Activated CD8-positive, alpha-beta T cell treated with anti-CD3 and anti-CD28 coated beads, Interleukin-2, amount 10 ng/mL, durations not matched to agents 7 days and 5 days (primary cell): ENCODE measurements at places on chromosomes 3 and 15.
A peak's percentile ranks its signal among the peaks of the same experiment; 100 is the strongest.

DNA sequence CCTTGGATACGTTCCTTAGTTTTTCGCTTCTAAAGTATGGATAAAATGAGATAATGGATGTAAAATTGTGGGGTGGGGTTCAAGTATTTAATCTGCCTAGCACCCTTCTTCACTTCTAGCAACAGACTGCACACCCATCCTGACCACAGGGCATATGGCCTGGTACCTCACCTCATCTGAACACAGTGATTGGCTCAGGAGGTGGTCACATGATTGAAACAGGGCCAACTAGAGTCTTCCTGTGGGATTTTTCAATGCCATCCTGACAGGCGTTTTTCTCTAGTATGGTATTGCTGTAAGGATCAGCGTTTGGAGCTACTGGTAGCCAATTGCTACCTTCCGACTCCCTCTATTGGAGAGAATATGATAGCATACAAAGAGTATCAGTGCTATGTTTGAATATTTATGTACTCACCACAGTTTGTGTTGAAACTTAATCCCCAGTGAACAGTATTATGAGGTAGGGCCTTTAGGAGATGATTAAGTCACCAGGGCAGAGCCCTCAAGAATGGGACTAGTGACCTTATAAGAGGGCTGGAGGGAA, 172.2 kb downstream of the PPM1L start:
- H3K27ac ChIP-seq: no peak overlapping the region
- H3K36me3 ChIP-seq: no peaks in the 10 kb centered on the region

DNA sequence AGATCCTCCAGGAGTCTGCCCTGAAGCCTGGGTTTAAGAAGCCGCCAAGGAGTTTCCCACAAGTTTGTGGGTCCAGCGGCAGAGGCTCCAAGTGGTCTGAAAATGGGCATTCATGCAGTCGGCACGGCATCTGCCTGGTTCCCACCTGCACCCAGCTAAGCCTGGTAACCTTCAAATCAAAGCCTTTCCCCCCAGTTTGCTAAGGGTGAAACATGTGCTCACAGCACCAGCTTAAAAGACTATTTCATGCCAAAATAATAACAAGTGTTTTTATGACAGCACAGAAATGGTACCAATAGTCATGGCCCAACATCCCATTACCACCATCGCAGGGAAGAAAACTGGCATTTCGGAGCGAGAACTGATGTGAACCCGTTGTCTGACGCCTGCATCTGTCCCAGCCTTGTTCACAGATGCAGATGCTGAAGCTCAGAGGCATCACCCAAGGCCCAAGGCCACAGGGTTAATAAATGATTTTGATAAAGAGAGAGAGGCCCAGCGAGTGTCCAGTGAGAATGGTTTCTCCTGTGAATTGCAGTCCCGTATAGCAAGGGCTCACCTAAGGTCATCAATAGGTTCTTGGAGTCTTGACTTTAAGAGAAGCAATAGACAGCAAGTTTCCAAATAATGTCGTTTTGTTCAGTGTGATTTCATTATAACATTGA, 188.0 kb upstream of the TPM1 start:
- DNase-seq: no peak
- peaks cover 9% of the 10 kb centered on the region for H3K27me3 ChIP-seq
- no peak overlapping the region for H3K27ac ChIP-seq
- H3K4me1 ChIP-seq: peaks cover 6% of the 10 kb centered on the region
- H3K36me3 ChIP-seq: no peaks in the 10 kb centered on the region

GRCh38 chr3:129435367-129435766, 4.4 kb downstream of the MBD4 start:
- peaks cover 73% of the 10 kb centered on the region for H3K36me3 ChIP-seq
- no peak for DNase-seq
- H3K4me1 ChIP-seq: peaks cover 70% of the 10 kb centered on the region
- no peak overlapping the region for H3K4me3 ChIP-seq
- H3K27ac ChIP-seq: no peak overlapping the region
- H3K27me3 ChIP-seq: no peaks in the 10 kb centered on the region

DNA sequence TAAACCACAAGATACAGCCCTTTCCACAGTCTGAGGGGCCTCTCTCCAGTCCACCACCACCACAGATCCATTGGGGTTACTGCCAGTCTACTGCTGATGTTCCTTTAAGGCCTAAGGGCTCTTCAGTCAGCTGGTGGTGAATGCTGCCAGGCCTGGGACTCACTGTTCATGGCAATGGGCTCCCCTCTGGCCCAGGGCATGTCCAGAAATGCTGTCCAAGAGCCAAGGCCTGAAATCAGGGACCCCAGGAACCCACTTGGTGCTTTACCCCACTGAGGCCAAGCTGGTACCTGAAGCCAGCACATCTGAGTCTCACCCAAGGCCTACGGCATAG, 128.6 kb upstream of the CBLB start:
- no peak overlapping the region for H3K4me3 ChIP-seq
- H3K36me3 ChIP-seq: peaks cover 31% of the 10 kb centered on the region
- DNase-seq: no peak
- no peak overlapping the region for H3K27ac ChIP-seq

GRCh38 chr3:36969540-36970432, 23.1 kb downstream of the EPM2AIP1 start:
- H3K4me1 ChIP-seq: peaks cover 37% of the 10 kb centered on the region
- no peak overlapping the region for H3K4me3 ChIP-seq
- H3K27ac ChIP-seq: peak overlapping the region; percentile 64
- no peaks in the 10 kb centered on the region for H3K27me3 ChIP-seq
- DNase-seq: peak; percentile 69
- H3K36me3 ChIP-seq: peaks cover 9% of the 10 kb centered on the region

DNA sequence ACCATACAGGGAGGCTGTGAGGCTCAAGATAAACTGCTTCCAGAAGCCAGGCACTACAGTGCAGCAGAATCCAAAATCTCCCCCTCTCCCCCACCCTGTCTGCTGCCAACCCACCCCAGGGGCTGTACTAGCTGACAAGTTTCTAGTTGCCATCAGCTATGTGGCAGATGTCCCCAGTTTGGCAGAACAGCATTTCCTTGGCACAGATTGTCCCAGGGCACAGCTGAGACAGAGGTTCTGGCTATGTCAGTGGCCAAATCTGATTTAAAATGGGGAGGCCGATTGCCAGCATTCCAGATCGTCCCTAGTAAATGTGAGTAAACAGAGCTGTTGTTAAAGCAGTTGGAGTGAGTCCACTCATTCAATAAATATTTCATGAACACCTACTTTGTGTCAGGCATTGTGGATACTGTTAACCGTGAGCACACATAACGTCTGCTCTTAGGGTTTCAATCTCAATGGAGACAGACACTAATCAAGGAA, 28.0 kb upstream of the CCDC174 start:
- no peak overlapping the region for H3K27ac ChIP-seq
- H3K27me3 ChIP-seq: peaks cover 13% of the 10 kb centered on the region
- H3K36me3 ChIP-seq: no peaks in the 10 kb centered on the region
- no peak for DNase-seq

DNA sequence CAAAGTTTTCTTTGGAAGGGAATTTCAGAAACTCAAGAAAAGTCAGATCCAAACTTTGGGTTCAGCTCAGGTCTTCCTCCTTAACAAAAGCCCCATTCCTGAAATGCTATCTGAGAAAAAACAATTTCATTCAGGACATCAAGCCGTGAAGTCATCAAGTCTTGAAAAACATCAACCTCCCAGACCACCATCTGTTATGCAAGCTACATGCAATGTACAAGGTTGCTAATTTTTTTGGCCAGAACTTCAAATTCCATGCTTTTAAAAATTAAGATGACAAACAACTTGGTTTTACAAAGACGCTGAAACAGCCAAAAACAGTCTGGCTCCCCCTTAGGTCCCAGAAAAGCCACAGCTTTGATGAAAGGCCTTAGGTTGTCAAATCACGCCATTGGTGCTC, 53.9 kb upstream of the WNT5A start:
- H3K4me3 ChIP-seq: no peak overlapping the region
- H3K36me3 ChIP-seq: no peaks in the 10 kb centered on the region
- H3K27me3 ChIP-seq: no peaks in the 10 kb centered on the region
- DNase-seq: no peak
- no peak overlapping the region for H3K27ac ChIP-seq

GRCh38 chr3:150503402-150504099, 42.7 kb downstream of the SERP1 start:
- H3K27me3 ChIP-seq: peaks cover 16% of the 10 kb centered on the region
- no peak overlapping the region for H3K27ac ChIP-seq
- H3K36me3 ChIP-seq: peaks cover 1% of the 10 kb centered on the region
- no peaks in the 10 kb centered on the region for H3K4me1 ChIP-seq

DNA sequence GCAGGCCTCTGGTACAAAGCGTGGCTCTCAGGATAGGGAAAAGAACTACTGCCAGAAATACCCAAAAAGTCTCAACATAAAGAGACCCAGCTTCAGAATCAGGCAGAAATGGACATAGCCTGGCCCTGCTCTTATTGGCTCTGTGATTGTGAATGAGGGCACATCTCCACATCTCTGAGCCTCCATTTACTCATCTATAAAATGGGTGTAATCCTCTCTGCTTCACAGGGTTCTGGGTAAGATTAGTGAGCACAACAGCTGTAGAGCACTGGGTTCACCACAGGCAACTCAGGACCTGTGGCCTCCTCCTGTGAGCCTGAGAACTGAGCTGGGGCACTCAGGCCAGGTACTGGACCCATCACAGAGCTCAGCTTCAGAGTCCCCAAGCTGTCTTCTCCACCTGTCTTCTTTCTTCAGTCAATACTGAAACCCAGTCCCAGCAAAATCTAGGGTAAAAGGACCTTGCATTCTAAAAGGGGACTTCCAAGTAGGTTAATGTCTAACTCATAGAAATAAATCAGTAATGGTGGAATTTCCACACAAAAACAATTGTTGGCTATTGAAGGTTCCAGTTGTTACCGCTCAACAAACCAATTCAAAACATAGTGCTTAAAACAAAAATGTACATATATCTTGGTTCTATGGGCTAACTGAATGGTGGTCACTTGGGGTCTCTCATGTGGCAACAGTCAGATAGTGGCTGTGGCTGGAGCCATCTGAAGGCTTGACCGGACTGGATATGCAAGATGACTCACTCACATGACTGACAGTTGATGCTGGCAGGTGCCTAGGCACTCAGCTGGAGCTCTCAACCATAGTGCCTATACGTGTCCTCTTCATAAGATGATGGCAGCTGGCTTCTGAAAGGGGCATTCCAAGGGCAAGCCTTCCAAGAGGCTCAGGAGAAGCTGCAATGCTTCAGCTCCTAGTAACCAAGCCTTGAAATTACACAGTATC, 47.3 kb downstream of the TRIM42 start:
- no peak overlapping the region for H3K27ac ChIP-seq
- H3K4me3 ChIP-seq: no peak overlapping the region
- peaks cover 2% of the 10 kb centered on the region for H3K27me3 ChIP-seq
- H3K4me1 ChIP-seq: peaks cover 16% of the 10 kb centered on the region

DNA sequence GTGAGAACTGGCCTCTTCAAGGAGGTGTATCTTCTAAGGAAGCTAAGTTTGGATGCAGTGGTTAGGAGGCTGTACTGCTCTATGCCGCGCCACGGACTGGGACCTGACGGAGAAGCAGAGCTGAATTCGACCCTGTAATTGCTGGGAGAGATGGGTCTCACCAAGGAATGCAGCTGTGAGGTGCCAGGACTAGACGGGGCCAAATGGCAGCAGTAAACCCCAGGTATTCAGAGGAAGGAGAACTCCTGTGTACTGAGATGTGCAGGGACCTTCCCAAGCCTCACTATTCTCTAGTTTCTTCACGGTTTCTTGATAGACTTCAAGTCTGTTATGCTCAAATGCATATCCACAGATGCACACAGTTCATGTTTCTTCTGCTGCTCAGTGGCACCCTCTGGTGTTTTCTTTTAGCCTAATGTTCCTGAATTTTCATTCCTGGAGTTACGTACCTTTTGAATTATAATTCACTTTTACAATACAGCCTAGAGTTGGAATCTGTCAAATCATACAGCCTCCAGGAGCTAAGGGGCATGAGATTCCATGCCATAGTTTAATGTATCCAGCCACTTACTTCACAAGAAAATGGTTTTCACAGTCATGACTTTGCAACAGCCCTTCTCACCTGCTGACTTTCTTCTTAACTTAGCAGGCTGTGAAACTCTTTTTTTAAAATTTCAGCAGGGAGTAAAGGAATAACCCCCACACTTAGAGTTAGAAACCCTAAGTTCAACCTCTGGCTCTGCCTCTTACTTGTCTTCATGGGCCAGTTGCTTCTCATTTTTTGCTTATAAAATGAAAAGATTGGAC, 61.8 kb downstream of the GLDN start:
- no peaks in the 10 kb centered on the region for H3K4me1 ChIP-seq
- no peaks in the 10 kb centered on the region for H3K36me3 ChIP-seq

- no peaks in the 10 kb centered on the region for H3K27me3 ChIP-seq
- no peaks in the 10 kb centered on the region for H3K36me3 ChIP-seq
- no peak overlapping the region for H3K27ac ChIP-seq
- DNase-seq: no peak
- no peak overlapping the region for H3K4me3 ChIP-seq
- H3K4me1 ChIP-seq: no peaks in the 10 kb centered on the region
Observed at GRCh38 chr3:102791641-102792589, 357.1 kb downstream of the ZPLD1 start.

- no peaks in the 10 kb centered on the region for H3K36me3 ChIP-seq
- H3K27me3 ChIP-seq: peaks cover 14% of the 10 kb centered on the region
- H3K27ac ChIP-seq: no peak overlapping the region
- H3K4me1 ChIP-seq: no peaks in the 10 kb centered on the region
- DNase-seq: no peak
Observed at GRCh38 chr3:171802590-171802956, 7.7 kb downstream of the PLD1 start.

- peaks cover 2% of the 10 kb centered on the region for H3K4me1 ChIP-seq
- no peak for DNase-seq
- H3K4me3 ChIP-seq: no peak overlapping the region
- H3K27ac ChIP-seq: no peak overlapping the region
Observed at GRCh38 chr3:150867434-150867833, 37.8 kb downstream of the MINDY4B start.

GRCh38 chr15:85388566-85389305, 8.3 kb downstream of the AKAP13 start:
- DNase-seq: no peak
- peaks cover 7% of the 10 kb centered on the region for H3K36me3 ChIP-seq
- no peak overlapping the region for H3K4me3 ChIP-seq
- no peaks in the 10 kb centered on the region for H3K27me3 ChIP-seq
- no peak overlapping the region for H3K27ac ChIP-seq

- no peaks in the 10 kb centered on the region for H3K36me3 ChIP-seq
- H3K27me3 ChIP-seq: peaks cover 13% of the 10 kb centered on the region
- H3K4me1 ChIP-seq: peaks cover 22% of the 10 kb centered on the region
- H3K4me3 ChIP-seq: no peak overlapping the region
- H3K27ac ChIP-seq: no peak overlapping the region
Observed at GRCh38 chr3:184780981-184781515, 30.9 kb upstream of the VPS8 start.

DNA sequence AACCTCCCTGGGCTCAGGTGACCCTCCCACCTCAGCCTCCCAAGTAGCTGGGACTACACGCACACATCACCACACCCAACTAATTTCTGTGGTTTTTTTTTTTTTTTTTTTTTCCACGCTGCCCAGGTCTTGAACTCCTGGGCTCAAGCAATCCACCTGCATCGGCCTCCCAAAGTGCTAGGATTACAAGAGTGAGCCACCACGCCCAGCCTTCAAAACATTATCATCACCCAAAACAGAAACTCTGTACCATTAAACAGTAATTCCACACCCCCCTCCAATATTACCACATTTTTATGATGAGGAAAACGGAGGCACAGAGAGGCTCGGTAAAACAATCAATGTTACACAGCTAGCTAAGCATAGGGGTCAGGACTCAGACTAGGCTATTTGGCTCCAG, 4.0 kb downstream of the IMP3 start:
- no peak overlapping the region for H3K4me3 ChIP-seq
- peaks cover 26% of the 10 kb centered on the region for H3K36me3 ChIP-seq
- H3K4me1 ChIP-seq: peaks cover 29% of the 10 kb centered on the region
- H3K27me3 ChIP-seq: no peaks in the 10 kb centered on the region
- no peak for DNase-seq

- peaks cover 12% of the 10 kb centered on the region for H3K27me3 ChIP-seq
- no peak overlapping the region for H3K27ac ChIP-seq
- H3K4me1 ChIP-seq: peaks cover 4% of the 10 kb centered on the region
- DNase-seq: no peak
- no peaks in the 10 kb centered on the region for H3K36me3 ChIP-seq
Observed at GRCh38 chr3:108473711-108474110, 36.7 kb downstream of the MYH15 start.
